ENCODE measurements at places on chromosomes 13 and 19.

DNA sequence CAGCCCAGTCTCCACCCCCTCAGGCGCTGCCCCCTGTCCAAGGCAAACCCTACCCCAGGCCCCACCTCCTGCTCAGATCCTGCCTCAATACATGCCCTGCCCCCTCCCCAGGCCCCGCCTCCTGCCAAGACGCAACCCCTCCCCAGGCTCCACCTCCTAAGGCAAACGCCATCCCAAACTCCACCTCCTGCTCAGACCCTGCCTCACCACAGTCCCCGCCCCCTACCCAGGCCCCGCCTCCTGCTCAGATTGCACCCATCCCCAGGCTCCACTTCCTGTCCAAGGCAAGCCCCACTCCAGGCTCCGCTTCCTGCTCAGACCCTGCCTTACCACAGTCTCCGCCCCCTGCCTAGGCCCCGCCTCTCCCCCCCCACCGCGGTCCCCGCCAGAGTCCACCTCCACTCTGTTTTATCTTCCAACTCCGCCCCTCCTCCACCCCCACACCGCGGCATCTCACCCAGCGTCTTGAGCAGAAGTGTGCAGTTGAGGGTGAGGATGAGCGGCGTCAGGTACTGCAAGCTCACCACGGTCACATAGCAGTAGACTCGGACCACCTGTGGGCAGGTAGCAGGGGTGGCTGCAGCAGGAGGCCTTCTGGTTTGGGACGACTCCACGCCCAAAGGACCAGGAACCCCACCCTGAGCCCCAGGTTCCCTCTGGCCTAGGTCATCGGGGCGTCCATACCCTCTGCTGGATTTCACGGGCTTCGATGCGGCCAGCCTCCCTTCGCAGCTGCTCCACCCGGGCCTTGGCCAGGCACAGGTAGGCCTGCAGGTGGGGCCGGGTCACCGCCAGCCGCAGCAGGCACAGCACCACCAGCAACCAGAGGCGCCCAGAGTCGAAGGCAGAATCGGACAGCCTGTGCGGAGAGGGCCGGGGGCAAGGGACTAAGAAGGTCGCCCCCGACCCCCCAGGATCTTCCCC is 17.7 kb downstream of the TMEM161A start:
- no peak for DNase-seq

DNA sequence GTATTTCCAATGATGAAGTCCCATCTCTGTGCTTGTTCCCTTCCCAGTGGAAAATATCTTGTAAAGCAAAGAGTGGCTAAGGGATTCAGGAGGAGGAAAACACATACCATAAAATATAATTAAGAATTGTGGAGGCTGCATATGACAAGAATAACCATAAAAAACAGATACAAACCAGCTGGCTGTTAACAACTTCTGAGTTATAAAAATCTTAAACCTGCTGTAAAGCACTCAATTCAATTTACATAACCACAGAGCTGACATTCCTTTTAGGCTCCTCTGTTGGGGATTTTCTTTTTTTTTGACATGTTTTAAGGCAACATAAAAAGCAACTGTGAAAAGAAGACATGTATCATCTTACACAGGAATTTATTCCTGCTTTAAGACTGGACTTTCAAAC is 207.6 kb downstream of the DACH1 start:
- DNase-seq, result no peak

DNA sequence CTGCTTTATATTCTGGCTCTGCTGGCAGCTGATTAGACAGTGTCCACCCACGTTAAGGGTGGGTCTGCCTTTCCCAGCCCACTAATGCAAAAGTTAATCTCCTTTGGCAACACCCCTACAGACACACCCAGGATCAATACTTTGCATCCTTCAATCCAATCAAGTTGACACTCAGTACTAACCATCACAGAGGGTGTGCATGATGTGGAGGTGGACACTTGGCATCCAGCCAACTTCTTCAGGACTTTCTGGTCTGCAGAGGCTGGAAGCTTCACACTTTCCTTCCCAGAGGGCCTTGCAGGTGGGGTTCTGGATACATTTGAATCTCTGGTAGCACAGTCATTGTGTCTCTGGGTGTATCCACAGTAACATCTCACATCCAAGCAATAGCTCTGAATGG is 18.9 kb upstream of the IGFL1 start:
- no peak for DNase-seq

- DNase-seq, result no peak
Observed at GRCh38 chr19:2266183-2266993, 10.2 kb upstream of the JSRP1 start.

DNA sequence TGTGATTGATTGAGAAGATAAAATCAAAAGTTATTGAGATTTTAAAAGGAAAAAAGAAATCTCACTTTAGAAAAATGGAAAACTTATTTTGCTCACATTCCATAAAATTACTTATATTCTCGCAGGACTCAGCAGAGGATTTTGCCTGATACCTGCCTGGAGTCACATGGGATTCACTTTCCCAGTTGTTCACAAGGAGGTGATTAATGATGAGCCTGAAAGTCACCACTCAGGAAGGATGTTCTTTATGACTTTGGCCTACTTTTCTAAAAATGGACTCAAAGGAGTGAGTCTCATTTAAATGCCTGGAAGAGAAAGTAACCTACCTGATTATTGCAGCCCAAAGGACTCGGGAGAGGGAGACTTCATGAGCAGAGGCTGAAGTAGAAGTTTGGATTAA is 34.5 kb upstream of the FAM216B start:
- no peak for DNase-seq

DNA sequence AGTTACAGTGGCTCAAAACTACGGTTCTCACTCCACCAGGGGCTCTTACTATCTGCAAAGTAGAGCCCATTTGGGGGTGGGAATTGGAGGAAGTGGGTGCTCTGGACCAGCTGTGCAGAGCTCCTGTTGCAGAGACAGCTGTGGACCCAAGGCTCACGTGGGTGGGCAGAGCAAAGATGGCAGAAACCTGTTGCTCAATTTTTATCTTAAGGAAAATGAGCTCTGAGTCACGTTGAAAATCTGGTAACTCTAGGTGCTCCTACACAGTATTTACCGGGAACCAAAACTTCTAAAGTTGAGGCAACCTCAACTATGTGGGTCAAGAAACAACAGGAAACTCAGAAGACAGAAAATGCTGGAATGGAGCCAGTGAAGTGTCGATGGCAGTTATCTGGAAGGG is 30.2 kb upstream of the SLC15A1 start:
- DNase-seq, result no peak

DNA sequence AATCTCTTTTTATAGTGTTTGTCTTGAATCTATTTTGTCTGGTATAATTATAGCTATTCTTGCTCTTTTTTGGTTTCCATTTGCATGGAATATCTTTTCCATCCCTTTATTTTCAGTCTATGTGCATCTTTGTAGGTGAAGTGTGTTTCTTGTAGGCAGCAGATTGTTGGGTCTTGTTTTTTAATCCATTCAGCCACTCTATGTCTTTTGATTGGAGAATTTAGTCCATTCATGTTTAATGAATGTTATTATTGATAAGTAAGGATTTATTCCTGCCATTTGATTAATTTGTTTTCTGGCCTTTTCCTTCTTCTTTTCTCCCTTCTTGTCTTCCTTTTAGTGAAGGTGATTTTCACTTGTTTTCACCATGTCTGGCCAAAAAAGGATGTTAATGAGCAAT is 11.7 kb upstream of the ZDHHC20 start:
- DNase-seq, result no peak

DNA sequence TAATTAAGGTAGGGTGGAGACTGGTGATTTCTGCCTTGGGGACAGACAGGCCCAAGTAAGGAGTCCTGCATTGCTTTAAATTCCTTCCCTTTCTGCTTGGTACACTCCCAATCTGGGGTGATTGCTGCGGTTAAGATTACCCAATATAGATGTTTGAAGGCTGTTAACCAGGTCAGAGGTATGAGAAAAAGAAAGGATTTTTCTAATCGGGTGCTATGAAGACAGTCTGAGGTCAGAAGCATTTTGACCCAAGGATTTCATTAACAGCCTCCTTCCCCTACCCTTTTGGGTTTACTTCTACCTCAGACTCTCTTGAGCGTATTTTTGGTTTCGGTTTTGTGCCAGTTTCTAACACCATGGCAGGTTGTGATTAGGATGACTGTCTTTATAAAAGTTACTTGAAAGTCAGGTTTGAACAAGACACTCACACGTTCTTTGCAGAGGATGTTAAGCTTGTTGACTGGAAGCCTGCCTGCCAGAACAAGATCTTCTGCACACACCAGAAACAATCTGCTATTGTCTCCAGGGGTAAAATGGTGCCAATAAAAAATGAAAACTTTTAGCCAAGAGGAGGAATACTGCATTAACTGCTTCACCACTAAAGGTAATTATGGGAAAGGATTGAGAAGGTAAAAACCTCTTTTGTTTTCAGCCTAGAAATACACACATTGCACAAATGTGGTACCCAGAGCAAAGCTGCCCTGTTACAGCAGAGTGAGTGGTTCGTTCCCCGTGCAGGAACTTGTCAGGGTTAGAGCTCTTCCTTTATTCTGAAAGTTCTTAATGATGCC is 108.8 kb downstream of the NDFIP2 start:
- DNase-seq, result no peak

- no peak for DNase-seq
Observed at GRCh38 chr13:109715902-109716301, 70.5 kb downstream of the IRS2 start.

GRCh38 chr19:37472165-37472564 is 3.0 kb downstream of the ZNF570 start:
- DNase-seq, result no peak

GRCh38 chr19:35136977-35137702 is 1.5 kb upstream of the FXYD1 start:
- no peak for DNase-seq

DNA sequence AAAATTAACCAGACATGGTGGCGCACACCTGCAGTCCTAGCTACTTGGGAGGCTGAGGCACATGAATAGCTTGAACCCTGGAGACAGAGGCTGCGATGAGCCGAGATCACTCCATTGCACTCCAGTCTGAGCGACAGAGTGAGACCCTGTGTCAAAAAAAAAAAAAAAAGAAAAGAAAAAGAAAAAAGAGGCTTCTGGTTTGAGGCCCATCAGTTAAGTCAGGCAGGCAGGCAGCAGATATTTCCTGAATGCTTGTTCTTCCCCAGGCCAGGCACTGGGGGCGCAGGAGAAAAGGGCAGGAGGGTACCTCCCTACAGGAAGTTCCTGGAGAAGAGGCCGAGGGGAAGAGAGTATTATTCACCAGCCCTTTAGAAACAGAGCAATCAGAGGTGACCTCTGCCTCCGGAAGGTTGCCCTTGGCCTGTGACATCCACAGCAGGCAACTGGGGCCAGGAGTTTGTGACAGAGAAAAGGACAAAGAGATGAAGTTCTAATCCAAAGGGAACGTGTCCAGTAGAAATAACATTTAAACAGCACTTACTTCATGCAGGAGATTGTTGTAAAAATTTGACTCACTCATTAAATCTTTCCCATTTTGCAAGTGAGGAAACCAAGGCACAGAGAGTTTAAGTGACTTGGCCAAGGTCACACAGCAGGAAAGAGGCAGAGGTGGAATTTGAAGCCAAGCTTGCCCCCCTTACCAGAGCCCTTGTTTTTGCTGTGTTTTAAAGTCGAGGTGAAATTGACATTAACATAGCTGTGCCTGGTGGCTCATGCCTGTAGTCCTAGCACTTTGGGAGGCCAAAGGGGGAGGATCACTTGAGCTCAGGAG is 4.3 kb upstream of the RLN3 start:
- no peak for DNase-seq

GRCh38 chr19:920051-920864 is 3.1 kb downstream of the KISS1R start:
- DNase-seq, result no peak

GRCh38 chr19:5345895-5346386 is 5.3 kb upstream of the PTPRS start:
- no peak for DNase-seq

DNA sequence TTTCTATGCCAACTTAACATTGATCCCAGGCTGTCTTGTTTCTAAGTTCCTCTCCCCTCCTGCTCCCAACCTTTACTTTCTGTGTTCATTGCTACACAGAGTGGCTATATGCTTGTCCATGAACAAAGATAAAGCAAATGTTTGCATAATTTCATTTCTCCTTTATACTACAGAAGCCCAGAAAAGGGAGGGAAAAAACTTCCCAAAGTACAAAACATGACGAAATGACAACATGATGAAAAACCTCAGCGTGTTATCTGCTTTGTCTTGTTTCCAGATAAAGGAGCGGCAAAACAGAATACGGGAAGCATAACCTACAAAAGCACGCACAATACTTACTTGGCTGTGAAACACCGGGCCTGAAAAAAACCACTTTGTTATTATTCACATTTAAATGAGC is 336.8 kb downstream of the DNAJC15 start:
- DNase-seq, result no peak

DNA sequence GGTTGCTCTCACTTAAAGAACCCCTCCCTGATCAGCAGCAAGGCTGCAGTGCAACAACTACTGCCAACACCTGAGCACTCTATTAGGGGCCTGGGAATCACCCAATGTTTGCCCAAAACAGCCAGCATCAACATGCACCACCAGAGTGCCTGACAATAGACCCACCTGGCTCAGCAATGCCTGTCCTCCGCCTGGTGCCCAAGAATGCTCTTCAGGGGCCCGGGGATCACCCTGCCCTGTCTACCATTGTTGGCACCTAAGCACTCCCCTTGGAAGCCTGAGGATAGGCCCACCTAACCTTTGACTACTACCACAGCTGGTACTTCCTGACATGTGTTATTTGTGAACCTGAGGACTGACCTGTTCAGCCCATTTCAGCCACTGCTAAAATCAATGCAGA is 1363.1 kb upstream of the PRR20A start:
- DNase-seq, result no peak

DNA sequence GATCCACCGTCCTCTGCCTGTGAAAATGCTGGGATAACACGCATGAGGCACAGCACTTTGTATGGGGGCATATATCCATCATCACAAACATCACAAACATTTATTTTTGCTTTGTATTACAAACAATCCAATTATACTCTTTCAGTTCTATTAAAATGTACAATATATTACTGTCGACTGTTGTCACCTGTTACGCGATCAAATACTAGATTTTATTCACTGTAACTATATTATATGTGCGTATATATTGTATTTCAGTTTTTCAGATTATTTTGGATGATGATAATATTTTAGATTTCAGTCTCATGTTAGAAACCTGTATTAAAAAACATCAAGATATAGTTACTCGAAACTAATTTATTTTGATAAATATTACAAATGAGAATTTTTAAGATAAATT is 998.3 kb downstream of the EFNB2 start:
- DNase-seq, result no peak

DNA sequence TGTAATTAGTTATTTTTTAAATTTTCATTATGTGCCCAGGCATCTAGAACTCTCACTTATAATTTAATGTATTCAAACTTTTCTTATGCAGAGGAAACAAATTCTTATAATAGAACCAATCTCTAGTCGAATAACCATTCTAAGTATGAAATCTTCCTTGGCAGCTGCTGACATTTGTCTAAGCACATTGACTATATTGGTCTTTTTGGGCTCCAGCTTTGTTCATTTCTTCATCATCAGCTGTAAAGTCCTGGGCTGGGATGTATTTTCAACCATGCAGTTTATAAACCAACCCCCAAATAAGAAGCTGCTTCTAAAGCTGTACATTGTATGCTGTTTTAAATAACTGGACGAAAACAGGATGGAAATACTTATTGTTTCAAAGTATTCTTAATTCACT is 2.3 kb upstream of the MICU2 start:
- DNase-seq, result no peak

All from NCI-H524 treated with DMSO at 0.1 percent for 48 hours (cell line).